ENCODE measurements at places on chromosomes 13 and 19.
A peak's percentile ranks its signal among the peaks of the same experiment; 100 is the strongest.

DNA sequence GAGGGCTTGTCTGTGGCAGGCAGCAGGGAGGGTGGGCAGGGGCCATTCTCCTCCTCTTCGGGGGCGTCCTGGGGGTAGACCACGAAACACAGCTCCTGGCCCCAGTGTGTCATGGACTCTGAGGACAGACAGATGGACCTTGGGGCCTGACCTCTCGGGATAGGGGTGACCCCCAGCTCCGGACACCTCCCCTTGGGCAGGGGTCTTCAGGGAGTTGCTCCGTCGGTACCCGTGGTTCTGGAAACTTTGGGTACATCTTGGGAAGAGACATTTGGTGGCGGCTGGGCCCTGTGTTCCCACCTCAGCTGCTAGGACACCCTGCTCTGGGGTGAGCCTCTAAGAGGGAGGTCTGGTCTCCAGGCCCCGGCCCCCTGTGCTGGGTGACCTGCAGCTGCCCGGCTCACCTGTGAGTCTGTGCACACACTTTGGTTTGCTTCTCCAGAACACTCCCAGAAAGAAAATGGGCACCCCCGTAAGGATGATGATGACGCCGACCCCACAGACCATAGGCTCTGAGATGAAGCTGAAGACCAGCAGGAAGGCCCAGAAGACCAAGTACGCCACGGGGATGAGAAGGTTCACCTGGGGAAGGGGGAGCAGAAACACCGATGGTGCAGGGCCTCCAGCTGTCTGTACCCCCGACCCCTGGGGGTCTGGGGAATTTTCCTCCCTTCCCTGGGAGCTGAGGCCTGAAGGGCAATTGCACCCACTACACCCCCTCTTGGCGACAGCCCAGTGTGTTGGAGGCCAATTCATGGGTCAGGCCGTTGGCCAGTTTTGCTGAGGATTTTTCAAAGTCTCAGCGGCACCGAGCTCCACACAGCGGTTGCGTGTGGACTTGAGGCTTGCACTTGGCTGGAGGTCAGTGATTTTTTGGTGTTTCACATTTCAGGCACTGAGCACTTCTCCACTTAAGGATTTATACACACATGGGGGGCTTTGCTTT is 15.0 kb downstream of the LRP3 start:
- no peak for DNase-seq

DNA sequence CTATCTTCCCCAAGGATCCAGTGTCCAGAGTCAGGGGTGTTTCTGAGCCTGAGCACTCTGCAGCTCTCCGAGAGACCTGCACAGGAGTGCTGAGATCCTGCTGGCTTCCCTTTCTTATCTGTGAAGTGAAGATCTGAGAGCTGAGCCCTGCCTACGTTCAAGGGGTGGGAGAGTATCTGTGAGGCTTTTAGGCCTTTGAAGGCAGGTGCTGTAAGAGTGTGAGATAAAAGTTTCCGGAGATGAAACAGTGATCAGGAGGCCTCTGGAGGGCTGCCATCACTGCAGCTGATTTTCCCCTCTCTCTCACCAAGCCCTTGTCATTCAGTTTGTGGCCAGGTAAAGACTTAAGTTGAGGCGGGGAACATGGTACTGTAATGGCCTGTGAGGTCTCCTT is 83.1 kb downstream of the AKAP11 start:
- DNase-seq, result no peak

- peak; percentile 9 for DNase-seq
Observed at GRCh38 chr19:45322311-45322710, 364 bp downstream of the CKM start.

- DNase-seq, result no peak
Observed at GRCh38 chr19:16338470-16339360, 14.1 kb downstream of the KLF2 start.

- no peak for DNase-seq
Observed at GRCh38 chr19:33464733-33465115, 56.9 kb downstream of the PEPD start.

DNA sequence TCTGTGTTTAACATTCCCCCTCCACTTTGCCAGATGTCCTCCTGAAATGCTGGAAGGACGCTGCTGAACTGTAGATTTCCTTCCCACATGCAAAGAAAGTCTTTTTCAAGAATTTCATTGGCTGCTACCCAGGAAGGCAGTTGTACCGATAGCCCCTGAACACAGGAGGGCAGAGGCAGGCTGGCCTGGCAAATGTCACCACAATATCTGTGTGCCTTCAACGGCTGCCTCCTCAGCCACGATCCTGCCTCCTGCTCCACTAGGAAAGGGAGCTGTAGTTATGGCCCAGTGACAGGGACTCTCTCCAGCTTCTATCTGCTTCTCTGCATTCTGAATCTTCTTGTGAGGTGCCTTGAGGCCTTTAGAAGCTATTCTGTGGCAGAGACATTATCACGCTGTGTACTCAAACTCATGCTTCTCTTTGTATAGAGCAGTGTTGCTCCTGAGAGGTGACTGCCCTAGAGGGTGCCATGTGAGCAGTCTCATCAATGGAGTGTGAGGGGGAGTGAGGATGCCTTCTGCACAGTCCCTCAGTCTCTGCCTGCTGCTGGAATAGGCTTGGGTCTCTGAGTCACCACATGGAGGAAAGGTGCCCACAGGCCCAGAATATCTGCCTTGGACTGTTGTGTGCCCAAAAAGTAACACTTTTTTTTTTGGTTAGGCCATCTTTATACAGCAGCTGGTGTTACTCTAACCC is 279.8 kb downstream of the DNAJC15 start:
- DNase-seq, result peak; percentile 48

GRCh38 chr13:28705461-28706083 is 13.2 kb downstream of the SLC46A3 start:
- no peak for DNase-seq

- DNase-seq, result no peak
Observed at GRCh38 chr13:22114630-22115311, 443.9 kb downstream of the FGF9 start.

GRCh38 chr19:16383584-16384161 is 59.0 kb downstream of the KLF2 start:
- DNase-seq, result no peak

DNA sequence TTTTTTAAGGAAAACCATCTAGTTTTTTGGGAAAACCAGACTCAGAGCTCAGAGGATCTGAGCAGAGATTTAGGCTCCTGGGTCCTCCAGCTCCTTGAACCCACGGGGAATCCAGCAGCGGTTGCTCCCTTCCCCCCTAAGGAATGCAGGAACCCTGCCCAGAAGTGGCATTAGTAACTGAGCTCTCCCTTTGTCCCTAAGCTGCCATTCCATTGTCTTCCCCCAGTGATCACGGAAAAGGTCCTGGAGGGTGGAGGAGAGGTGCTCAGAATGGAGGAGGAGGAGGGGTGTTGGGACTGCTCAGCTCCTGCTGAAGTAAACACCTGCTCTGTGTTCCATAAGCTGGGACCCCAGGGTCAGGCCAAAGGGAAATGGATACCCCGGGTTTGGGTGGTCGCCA is 16.8 kb upstream of the OR1M1 start:
- DNase-seq, result no peak

- DNase-seq, result no peak
Observed at GRCh38 chr19:31232180-31232579, 117.1 kb downstream of the TSHZ3 start.

Measured in NCI-H1092 treated with DMSO at 0.1 percent for 48 hours (cell line).